G401 (cell line): ENCODE measurements at places on chromosomes 16 and 17. TPM values are rescaled to one million over a fixed set of nuclear protein-coding genes. Genes with fewer than 3 reads are reported as not detected.
A peak's percentile ranks its signal among the peaks of the same experiment; 100 is the strongest.

The NUPR1 gene
- total RNA-seq = 113 and 153 TPM in 2 replicates

- no peak for DNase-seq
Observed at GRCh38 chr17:39772415-39772814, 34.7 kb downstream of the GRB7 start.

DNA sequence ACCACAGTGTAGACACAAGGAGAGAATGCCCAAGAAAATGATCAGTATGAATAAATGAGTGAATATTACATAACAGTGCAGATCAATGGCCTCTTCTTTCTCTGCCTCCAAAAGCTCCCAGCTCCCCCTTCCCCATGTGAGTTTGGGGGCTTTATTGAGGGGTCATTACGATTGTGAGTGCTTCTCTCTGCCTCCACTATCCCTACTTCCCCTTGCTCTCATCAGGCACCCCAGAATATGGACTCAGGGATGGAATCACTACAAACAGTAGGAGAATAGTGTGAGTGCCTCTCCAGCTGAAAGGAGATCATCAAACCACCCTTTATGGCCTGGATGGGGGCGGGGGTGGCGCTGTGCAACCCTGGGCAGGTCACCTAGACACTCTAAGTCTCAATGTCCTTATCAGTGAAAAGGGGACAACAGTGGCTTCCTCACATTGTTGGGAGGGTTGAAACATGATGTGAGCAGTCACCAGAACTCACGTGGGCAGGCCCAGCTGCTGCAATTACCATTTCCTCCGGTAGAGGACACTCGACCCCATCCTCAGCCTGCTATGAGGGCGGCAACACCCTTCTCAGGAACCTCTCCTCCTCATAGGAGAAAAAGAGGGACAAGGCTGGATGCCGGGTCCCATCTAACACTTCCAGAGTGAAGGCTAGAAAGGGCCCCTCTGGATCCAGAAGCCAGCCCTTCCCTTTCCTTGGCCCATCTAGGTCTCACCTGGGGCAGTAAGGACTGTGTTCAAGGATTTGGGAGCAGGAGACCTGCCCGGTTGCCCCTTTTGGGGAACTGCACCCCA is 2.1 kb upstream of the EPOP start:
- peak; percentile 90 for DNase-seq

DNA sequence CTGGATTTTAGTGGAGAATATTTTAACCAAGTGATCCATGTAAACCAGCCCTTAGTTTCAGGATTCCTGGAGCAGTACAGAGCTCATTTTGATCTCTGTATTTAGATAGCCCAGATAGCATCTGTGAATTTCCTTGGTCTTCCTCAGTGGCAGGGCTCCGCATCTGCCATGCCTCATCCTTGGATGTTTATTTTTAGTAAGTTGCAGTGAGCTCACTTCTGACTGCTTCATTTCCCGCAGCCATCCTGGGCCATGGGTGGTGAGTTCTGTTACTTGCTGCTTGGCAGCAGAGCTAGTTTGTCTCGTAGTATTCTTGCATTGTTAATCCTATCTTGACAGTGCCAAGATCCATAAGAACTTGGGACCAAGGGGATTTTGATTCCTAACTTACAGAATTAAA is 33.7 kb downstream of the IST1 start:
- DNase-seq = peak; percentile 54

- DNase-seq = no peak
Observed at GRCh38 chr16:86697715-86698114, 119.4 kb downstream of the FOXL1 start.

DNA sequence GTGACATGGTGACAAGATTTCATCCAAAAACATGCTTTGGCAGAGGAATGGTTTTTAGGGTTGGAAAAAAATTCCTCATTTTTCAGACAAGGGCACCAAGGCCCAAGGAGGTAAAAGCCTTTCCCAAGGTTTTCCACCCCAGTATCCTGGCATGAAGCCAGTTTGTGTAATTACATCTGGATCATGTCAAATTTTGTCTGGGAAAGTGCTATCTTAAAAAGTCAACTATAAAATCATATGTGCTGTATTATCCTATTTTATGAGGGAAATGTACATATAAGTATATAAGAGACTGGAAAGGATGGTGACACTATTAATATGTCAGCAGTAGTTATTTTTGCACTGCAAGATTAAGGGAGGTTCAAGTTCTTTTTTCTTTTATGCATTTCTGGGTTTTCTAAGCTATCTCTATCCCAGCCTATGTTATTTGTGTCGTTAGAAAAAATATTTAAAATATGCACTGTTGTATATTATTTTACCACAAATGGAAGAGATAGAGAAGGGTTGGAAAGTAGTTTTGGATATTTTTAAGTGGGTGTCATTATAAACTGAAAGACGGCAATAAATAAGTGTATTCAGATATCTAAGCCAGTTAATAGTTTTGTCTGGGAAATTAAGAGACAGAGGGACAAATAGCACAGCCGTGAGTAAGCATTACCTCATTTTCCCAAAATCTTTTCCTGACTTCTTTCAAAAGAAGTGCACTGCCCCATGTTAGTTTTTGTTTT is 13.5 kb upstream of the FBXO47 start:
- DNase-seq = no peak

The KREMEN2 gene
- 64.8 and 80.7 TPM in 2 replicates for total RNA-seq

GRCh38 chr16:58615280-58615679 is 14.3 kb downstream of the CNOT1 start:
- DNase-seq = no peak

The NLRC3 gene
- total RNA-seq = 0.12 TPM in 1 of 2 replicates, not detected in the other

The KRT24 gene
- total RNA-seq = not detected in 2 replicates

GRCh38 chr16:65875381-65876055 is 491.0 kb upstream of the CDH5 start:
- DNase-seq = no peak

The SLC38A8 gene
- total RNA-seq = not detected in 2 replicates

- DNase-seq = no peak
Observed at GRCh38 chr16:61730997-61731396, 305.2 kb downstream of the CDH8 start.

GRCh38 chr16:80517846-80518245 is 22.9 kb upstream of the DYNLRB2 start:
- DNase-seq = no peak
